ENCODE measurements at places on chromosomes 16 and 17.

DNA sequence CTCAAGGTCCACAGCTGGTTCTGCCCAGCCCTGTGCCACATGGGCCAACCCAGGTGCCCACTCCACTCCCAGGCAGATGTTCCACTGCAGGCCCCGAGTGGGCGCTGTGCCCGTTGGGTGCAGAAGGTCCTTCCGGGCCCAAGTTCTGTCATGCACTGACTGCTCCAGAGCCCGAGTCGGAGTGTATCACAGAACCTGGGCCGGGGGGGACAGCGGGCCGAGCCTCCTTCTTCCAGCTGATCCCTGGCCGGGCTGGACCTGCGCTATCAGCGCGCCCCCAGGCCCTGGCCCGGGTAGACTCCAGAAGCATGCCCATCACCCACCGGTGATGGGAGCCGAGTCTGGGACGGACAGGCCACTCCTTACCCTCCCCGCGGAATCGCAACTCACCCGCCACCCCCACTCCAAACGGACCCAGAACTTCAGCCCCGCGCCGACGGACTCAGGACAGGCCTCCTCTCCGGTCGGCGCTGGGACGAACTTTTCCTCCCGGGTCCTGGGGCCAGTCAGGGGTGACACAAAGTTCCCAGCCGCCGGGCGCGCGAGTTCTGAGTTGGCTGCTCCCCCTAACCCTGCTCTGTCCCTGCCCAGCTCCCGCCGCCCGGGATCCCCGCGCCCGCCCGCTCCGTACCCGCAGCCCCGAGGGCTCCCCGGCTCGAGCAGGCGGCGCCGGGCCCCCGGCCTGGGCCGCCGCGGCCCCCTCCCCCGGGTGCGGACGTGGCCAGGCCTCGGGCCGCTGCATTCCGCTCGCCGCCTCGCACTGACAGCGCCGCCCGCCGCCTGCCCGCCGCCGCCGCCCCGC lies at the start of gene COPZ2:
Gene COPZ2 (minus strand): TSS at position 762 of the 802 bp plus-strand sequence. CDS start 20 bp downstream, at position 742.
- DNase-seq, result peak; percentile 47
- peak within 1 kb of the TSS; percentile 69 for H3K4me3 ChIP-seq
- no peaks in the 10 kb centered on the region for H3K36me3 ChIP-seq
- peaks cover 13% of the 10 kb centered on the region for H3K4me1 ChIP-seq

GRCh38 chr16:73483934-73484711 lies 436.2 kb upstream of the ZFHX3 start:
- no peak overlapping the region for H3K4me3 ChIP-seq
- H3K36me3 ChIP-seq, result no peaks in the 10 kb centered on the region
- H3K27ac ChIP-seq, result no peak overlapping the region

DNA sequence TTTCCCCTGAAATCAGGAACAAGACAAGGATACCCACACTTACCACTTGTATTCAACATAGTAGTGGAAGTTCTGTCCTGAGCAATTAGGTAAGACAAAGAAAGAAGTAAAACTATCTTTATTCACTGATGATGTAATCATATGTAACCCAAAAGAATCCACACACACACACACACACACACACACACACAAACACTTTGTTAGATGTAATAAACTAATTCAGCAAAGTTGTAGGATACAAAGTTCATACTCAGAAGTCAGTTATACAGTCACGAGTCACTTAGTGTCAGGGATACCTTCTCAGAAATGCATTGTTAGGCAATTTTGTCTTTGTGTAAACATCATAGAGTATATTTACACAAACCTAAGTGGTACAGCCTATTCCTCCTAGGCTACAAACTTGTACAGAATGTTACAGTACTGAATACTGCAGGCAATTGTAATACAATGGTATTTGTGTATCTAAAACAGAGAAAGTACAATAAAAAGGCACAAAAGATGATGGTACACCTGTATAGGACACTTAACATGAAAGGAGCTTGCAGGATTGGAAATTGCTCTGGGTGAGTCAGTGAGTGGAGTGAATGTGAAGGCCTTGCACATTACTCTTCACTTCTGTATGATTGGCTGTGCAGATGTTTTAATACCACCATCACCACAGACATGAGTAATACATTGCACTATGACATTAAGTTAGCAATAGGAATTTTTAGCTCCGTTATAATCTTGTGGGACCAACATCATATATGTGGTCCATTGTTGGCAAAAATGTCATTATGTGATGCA lies 370.1 kb downstream of the ZFHX3 start:
- H3K4me3 ChIP-seq, result no peak overlapping the region
- no peaks in the 10 kb centered on the region for H3K27me3 ChIP-seq
- no peak overlapping the region for H3K27ac ChIP-seq
- no peaks in the 10 kb centered on the region for H3K36me3 ChIP-seq

DNA sequence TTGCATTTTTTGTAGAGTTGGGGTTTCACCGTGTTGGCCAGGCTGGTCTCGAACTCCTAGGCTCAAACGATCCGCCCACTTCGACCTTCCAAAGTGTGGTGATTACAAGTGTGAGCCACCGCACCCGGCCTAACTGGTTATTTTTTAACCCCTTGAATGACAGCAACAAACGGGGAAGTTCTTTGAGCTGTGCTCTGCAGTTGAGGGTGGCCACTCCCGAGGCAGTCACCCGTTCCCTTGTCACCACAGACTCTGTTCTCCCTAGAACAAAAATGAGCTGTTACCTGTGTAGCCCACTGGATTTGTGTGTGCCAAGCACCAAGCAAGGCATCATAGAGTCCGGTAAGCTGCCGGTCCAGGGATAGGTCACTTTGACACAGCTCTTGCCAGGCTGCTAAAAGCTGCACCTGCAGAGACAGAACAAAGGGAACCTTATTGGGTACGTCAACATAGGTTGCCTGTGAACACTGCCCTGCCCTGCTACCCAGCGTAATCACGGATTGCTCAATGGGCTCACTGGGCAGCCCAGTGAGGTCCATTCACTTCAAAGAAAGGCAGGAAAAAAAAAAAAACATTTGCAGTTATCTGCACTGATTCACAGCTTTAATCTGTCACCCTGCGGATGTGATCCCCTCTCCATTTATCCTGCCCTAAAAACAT lies 19.6 kb downstream of the COG7 start:
- no peak overlapping the region for H3K4me3 ChIP-seq
- H3K4me1 ChIP-seq, result no peaks in the 10 kb centered on the region
- DNase-seq, result no peak
- no peaks in the 10 kb centered on the region for H3K27me3 ChIP-seq

GRCh38 chr16:3876695-3877094 lies 3.8 kb downstream of the CREBBP start:
- no peak overlapping the region for H3K4me3 ChIP-seq
- no peak overlapping the region for H3K27ac ChIP-seq
- no peaks in the 10 kb centered on the region for H3K27me3 ChIP-seq
- no peak for DNase-seq
- H3K36me3 ChIP-seq, result no peaks in the 10 kb centered on the region
- H3K4me1 ChIP-seq, result peaks cover 52% of the 10 kb centered on the region

GRCh38 chr16:81514041-81514559 lies 69.5 kb downstream of the CMIP start:
- H3K4me3 ChIP-seq, result no peak overlapping the region
- peaks cover 14% of the 10 kb centered on the region for H3K36me3 ChIP-seq
- DNase-seq, result no peak
- no peaks in the 10 kb centered on the region for H3K27me3 ChIP-seq

DNA sequence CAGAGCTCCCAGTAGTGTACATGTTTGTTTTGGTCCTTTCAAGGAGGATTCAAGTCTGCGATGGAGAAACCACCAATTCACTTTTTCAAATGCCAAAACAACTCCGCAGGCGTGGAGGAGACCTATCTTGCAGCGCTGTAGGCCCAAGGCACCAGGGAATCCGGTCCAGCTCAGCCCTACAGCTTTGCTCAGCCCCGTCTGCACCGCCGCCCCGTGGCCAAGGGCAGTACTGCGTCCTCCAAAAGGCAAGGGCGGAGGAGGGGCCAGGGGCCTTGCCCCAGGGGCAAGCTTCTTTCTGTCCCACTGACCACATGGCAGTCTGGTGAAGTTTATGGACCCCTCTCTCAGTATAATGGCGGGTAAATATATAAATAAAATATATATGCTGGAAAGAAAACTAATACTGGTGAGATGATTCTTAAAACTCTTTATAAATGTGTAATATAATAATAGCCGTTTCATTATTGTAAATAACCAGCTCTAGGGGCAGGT lies 709 bp upstream of the CD300LG start:
- DNase-seq, result peak; percentile 79
- no peak overlapping the region for H3K27ac ChIP-seq
- H3K36me3 ChIP-seq, result no peaks in the 10 kb centered on the region
- H3K27me3 ChIP-seq, result no peaks in the 10 kb centered on the region
- no peak overlapping the region for H3K4me3 ChIP-seq

GRCh38 chr16:9102943-9103342 lies 11.5 kb downstream of the HAPSTR1 start:
- DNase-seq, result no peak
- H3K4me3 ChIP-seq, result no peak overlapping the region
- no peaks in the 10 kb centered on the region for H3K27me3 ChIP-seq
- H3K36me3 ChIP-seq, result peaks cover 19% of the 10 kb centered on the region
- no peak overlapping the region for H3K27ac ChIP-seq
- H3K4me1 ChIP-seq, result peaks cover 13% of the 10 kb centered on the region

GRCh38 chr16:86079255-86079885 lies 180.4 kb downstream of the IRF8 start:
- no peak for DNase-seq
- H3K36me3 ChIP-seq, result no peaks in the 10 kb centered on the region
- H3K4me3 ChIP-seq, result no peak overlapping the region

DNA sequence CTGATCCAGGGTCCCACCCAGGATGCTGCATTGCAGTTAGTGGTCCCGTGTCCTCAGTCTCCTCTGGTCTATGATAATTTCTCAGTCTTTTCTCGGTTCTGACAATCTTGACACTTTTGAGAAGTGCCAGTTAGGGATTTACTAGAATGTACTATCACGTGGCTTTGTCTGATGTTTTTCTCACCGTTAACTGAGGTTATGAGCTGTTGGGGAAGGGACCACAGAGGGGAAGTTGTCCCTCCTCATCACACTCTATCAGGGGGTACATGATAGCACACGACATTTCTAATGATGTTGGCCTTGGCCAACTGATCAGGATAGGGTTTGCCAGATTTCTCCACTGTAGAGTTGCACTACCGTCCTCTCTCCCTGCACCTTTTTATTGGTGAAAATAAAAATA lies 250.9 kb upstream of the SDK2 start:
- no peaks in the 10 kb centered on the region for H3K36me3 ChIP-seq
- H3K27ac ChIP-seq, result no peak overlapping the region
- DNase-seq, result no peak
- H3K27me3 ChIP-seq, result no peaks in the 10 kb centered on the region
- H3K4me1 ChIP-seq, result no peaks in the 10 kb centered on the region

DNA sequence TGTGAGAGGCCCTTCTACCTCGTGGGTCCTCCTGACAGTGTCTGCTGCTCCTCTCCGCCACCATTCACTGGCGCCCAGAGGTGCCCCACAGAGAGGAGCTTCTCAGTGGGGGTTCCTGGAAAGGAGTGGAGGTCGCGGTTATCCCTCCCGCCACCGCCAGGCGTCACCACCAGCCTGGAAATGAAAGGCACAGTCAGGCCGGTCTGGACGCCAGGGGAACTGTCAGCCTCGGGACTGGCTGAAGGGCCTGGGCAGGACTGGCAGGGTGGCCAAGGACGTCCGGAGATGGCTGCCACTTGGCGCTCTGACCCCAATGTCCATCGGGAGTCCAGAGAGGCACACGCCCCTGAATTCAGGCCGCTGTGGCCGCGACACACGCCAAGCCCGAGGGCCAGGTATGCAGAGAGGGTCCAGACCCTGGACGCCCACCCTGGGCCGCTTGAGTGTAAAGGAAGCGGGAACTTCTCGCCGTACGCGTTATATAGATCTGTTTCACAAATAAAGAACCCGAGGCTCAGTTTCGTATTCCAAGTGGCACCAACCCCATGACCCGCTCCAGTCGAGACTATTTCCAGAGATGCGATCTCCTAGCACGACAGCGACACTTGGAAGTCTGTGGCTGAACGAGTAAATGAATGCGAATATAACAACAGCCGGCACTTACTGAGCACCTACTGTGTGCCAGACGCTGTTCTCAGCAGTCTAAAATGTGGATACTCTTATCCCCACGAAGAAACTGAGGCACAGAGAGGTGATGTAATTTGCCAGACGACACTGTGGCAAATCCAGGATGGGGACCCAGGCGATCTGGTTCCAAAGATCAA lies 7.6 kb upstream of the NXPH3 start:
- H3K4me3 ChIP-seq, result peak overlapping the region; percentile 36
- peaks cover 22% of the 10 kb centered on the region for H3K4me1 ChIP-seq
- peak; percentile 92 for DNase-seq
- H3K27me3 ChIP-seq, result peaks cover 41% of the 10 kb centered on the region
- no peak overlapping the region for H3K27ac ChIP-seq

DNA sequence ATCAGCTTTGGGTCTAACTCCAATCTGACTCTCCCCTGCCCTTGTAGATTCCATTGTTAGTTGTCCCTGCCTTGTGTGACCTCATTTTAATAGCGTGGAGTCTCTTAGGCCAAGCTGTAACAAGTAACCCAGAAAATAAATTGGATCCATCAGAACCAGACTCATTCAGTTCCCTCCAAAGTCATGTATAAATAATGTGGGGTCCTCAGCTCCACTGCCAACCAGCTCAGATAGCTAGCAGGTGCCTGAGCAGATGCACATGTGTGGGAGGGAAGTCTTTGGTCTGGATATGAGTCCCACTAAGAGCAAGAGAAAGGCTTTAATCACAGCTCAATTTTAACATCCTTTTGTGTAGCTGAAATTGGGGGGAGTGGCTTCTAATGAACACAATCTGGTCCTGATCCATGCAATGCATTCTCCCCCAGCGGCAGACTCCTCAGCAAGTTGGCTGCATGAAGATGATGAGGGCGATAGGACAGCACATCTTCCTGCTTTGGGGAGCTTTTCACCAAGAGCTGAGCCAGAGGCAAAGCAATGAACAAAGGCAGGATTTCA lies 151.6 kb downstream of the ABCC12 start:
- DNase-seq, result peak; percentile 66
- no peaks in the 10 kb centered on the region for H3K36me3 ChIP-seq
- no peak overlapping the region for H3K27ac ChIP-seq
- H3K4me1 ChIP-seq, result no peaks in the 10 kb centered on the region
- H3K4me3 ChIP-seq, result no peak overlapping the region

GRCh38 chr16:73713778-73714495 lies 582.7 kb upstream of the PSMD7 start:
- peaks cover 49% of the 10 kb centered on the region for H3K4me1 ChIP-seq
- peaks cover 27% of the 10 kb centered on the region for H3K27me3 ChIP-seq
- H3K27ac ChIP-seq, result peak overlapping the region; percentile 9
- no peaks in the 10 kb centered on the region for H3K36me3 ChIP-seq
- no peak overlapping the region for H3K4me3 ChIP-seq
- peak; percentile 89 for DNase-seq

DNA sequence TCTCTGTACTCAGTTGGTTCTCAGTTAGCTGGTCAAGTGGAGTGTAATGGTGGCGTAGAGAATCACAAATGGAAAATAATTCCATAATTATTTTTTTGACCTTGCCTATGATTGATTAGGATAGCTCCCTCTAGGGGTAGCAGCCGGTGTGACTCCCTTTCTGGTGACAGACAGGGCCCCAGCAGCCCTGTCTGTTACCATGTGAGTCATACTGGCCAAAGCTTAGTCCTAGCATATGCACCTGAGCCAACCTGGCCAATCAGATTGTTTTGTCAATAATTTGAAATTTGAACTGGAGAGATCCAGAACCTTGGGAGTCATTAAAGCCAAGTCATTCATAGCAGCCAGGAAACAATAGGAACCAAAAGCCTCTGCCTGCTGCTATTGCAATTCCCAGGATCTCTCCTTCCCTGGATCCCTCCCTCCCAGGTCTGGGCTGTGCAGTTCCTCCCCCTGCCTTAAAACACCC lies 5.6 kb downstream of the PNPO start:
- H3K27me3 ChIP-seq, result no peaks in the 10 kb centered on the region
- no peak overlapping the region for H3K4me3 ChIP-seq

- peaks cover 72% of the 10 kb centered on the region for H3K4me1 ChIP-seq
- peak overlapping the region; percentile 58 for H3K4me3 ChIP-seq
- H3K27me3 ChIP-seq, result no peaks in the 10 kb centered on the region
- H3K27ac ChIP-seq, result peak overlapping the region; percentile 88
- peak; percentile 91 for DNase-seq
- peaks cover 32% of the 10 kb centered on the region for H3K36me3 ChIP-seq
Observed at GRCh38 chr17:17823433-17824118, 13.2 kb downstream of the SREBF1 start.
